GM04504 (cell line): ENCODE measurements at places on chromosomes 12 and 14.

DNA sequence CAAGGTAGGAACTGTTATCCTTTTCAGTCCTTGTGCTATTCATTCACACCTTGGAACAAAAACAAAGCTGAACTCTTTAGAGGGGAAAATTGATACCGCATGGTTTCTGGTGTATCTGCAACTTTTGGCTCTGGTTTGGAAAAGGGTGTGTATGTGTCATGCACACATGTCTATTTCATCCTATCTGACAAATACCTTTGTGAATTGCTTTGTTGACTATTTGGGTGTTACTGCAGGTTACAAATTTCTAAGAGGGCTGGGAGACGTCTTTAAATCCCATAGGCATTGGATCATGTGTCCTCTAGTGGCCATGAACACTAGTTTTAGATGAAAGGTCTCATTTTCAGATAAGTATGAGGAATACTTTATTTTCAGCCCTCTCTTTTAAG is 59.9 kb upstream of the IFNG-AS1 start:
- no peak for DNase-seq

- DNase-seq = no peak
Observed at GRCh38 chr12:69243099-69244084, 4.0 kb downstream of the CPSF6 start.

DNA sequence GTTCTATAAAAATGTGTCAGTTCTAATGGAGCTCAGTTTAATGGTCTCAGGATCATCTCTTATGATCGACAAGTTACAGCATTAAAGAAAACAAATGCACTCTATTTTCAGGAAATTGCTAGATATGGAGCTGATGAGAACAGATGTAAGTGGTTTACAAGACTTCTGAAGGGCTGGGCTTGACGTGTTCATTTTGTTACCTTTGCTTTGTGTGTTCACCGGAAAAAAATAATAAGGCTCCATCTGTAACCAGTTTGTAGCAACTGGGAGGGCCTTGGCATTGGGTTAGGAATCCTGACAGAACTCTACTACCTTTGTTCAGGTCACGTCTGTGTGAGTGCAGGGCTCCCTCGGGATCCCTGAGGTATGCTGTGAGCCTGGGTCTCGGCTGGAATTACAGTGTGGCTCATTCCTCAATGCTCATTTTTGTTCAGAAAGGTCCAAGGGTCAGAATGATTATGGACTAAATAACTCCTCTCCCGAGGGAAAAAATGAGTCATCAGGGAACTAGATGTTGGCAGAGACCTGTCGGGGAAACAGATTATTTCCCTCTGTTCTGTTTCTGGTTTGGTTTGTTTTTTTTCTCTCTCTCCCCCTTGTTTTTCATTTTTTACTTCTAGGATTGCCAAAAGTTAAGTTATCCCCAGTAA is 158.0 kb downstream of the SLC5A8 start:
- peak; percentile 87 for DNase-seq

- DNase-seq = no peak
Observed at GRCh38 chr14:23357261-23357660, 4.6 kb upstream of the SLC22A17 start.

GRCh38 chr14:99034711-99035171 is 237.3 kb downstream of the BCL11B start:
- DNase-seq = no peak

GRCh38 chr14:40280652-40281051 is 848.4 kb upstream of the FBXO33 start:
- DNase-seq = no peak

DNA sequence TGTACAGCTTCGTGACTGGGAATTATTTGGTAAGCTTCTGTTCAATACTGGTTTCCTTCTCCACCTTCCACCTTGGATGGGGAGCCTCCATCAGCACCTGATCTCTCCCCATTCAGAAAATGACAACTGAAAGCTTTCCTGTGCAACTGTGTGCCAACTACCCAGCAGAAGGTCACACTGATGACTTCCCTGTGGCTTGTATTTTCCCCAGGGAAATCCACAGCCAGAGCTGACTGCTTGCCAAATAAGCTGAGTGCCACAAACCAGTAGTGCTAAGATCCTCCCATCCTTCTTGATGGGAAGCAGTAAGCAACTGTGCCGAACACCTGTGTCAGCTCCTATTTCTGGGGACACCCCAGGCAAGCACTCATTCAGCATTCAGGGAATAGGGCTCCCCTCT is 257.2 kb upstream of the SOX5 start:
- no peak for DNase-seq

GRCh38 chr12:43316520-43316919 is 235.5 kb downstream of the ADAMTS20 start:
- no peak for DNase-seq

DNA sequence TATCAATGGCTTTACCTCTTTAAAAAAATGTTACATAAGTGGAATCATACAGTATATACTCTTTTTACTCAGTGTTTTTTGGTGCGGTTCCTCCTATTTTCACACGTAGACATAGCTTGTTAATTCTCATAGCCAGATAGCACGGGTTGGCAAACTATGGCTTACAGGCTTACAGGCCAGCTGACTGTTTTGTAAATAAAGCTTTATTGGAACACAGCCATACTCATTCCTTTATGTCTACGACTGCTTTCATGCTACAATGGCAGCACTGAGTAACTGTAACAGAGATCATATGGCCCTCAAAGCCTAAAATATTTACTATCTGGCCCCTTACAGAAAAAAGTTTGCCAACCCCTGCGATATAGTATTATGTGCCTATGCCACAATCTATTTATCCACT is 5.8 kb upstream of the DAAM1 start:
- no peak for DNase-seq

DNA sequence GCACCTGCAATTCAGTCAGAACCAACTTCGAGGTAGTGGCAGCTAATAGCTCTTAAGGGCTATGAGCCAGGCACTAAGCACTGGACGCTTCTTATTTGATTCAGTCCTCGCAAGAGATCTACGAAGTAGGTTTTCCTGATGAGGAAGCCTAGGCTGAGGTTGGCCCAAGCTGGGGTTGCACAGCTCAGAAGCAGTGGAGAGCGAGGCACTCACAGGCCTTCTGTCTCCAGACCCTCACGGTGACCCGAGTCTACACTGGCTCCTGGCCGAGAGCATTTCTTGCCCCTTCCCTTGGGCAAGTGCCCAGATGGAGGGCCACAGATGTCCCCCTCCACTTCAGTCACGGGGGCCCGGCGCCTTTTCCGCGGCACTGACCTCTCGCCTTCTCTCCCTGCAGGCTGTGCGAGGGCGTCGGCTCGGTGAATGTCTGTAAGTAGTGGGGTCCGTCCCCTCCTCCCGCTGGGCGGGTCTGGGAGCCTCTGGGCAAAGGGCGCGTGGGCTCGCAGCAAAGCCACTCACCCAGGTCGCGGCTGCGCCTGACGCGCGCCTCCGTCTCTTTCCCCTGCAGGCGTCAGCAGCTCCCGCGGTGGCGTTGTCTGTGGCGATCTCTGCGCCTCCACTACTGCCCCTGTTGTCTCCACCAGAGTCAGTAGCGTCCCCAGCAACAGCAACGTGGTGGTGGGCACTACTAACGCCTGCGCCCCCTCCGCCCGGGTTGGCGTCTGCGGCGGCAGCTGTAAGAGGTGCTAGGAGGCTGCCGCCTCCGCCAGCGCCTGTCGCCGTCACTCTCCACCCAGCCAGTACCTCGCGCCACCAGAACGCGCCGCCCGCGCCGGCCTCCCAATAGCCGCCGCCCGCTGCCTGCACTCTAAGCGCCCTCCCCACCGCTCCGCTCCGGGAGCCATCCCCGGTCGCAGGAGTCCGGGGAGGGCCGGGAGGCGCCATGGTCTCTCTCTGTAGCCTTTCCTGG is 13.1 kb downstream of the KRT83 start:
- no peak for DNase-seq

- DNase-seq = no peak
Observed at GRCh38 chr12:107134558-107134957, 41.2 kb upstream of the CRY1 start.

- DNase-seq = no peak
Observed at GRCh38 chr12:31832740-31833729, 104.2 kb upstream of the AMN1 start.

DNA sequence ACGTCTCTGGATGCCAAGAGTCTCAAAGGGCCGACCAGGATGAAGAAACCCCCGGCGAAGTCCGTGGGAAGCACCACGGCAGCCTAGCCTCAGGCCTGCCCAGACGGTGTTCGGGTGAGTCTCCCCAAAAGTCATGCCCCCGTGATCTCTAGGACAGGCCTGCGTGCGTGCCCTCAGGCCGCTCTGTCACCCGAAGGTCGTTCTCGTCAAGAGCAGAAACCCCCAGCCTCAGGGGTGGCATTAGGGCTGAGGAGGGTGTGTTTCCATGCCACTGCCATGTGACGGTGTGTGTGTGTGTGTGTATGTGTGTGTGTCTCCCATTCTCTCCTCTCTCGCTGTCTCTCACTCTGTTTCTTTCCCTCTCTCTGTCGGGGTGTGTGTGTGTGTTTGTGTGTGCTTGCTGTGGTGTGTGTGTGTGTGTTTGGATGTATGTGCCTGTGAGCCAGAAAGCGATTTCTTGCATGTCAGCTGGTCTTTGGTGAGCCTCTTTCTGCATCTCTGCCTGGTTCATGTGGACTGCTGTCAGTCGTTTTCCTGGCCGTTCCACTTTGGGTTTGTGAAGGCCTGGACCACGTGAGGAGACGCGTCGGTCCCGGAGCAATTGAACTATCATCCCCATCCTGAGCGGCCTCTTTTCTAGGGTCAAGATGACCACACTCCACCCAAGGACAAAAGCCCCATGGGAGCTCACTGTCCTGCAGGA is 772.5 kb upstream of the ALG10B start:
- DNase-seq = no peak

DNA sequence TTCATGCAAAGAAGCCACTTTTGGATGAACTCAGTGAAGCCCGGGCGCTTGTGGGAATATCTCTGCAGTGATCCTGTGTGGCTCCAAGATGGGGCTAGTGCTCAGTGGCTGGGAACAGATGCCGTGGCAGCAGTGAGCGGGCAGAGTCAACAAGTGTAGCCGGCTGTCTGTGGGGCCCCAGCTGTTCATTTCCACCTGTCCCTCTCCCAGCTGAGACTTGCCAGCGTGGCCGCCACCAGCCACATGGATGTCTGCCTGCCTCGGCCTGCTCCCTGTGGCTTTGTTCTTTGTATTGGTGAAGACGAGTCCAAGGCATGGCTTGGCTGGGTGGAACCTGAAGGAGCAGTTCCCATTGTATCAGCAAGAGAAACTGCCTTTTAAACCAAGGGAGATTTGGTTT is 77.3 kb downstream of the NOS1 start:
- DNase-seq = no peak

GRCh38 chr14:67004521-67004920 is 184.7 kb upstream of the GARIN2 start:
- DNase-seq = peak; percentile 3

DNA sequence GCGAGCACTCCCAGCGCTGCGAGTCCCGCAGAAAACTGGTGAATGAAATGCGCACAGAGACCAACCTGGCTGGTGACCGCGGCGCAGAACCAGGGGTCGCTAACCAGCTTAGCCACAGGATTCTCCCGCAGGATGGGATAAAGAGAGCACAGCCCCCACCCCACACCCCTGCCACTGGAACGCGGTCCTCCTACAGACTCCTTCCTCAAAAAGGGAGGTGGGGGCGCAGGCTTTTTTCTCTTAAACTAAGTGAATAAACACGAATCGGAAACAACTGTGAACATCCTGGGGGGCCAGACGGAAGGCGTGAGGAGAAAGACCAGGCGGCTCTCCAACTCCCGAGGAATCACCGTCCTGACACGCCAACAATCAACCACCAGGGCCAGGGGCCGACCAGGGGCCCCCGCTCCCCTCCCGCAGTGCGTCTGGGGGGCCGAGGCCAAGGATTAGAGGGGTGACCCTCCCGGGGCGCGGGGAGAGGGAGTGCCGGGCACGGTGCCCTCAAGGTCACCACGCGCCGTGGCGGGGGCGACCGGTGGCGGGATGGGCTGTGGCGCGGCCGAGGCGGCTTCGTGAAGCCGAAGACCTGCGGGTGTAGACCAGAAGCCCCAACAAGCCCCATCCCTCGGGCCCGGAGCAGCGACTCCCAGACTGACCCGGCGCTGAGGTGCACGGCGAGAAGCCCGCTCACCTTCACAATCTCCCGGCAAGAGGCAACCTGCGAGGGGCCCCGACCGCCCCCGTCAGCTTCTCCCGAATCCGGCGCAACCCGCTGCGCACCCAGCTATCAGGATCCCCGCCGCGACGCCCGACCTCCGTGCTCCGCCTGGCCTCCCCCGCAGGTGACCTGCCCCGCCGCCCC is 704 bp downstream of the ATP2B1 start:
- DNase-seq = no peak

DNA sequence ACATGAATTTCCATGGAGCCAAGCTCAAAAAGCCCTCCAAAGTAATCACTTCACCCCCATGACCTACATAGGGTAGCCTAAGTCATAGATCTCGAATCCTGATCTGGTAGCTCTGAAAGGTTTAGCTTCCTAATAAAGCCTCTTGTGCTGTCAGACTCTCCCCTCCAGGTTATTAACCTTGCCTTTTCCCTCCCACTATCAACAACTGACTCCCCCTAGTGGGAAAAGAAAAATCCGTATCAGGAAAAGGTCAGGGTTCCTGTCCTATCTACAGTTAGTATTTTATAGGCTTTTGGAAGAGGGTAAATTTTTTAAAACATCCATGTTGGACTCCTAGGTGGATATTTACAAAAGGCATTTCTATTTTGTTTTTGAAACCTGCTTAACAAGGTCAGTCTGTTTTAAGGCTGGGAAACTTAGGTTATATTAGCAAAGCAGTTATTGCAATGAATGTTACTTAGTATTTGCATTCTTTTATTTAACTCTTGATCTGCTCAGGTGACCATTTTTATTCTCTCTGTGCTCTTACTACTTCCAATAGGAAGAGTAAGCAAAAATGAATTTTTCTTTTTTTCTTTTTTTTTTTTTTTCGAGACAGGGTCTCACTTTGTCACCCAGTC is 8.0 kb downstream of the YY1 start:
- no peak for DNase-seq

- no peak for DNase-seq
Observed at GRCh38 chr12:113077057-113077858, 20.7 kb downstream of the DTX1 start.

- no peak for DNase-seq
Observed at GRCh38 chr12:70049596-70050360, 193.5 kb upstream of the CNOT2 start.

GRCh38 chr12:121334513-121335343 is 17.5 kb downstream of the ANAPC5 start:
- DNase-seq = peak; percentile 49

DNA sequence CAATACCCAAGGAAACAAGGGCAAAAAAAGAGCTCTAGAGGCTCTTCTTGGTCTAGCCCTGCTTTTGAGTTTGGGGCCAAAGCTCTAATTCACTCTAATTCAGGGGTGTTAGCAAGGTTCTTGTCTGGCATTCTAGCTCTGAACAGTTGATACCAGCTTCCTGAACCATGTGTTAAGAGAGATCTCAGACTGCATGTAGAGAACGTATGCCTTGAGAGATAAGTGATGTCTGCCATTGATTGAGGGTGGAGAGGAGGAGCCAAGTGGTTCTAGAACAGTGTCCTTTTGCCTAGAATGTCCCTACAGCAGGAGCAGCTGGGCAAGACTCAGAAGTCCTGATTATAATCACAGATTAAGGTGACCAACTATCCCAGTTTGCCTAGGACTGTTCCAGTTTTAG is 18.2 kb upstream of the POC1B start:
- DNase-seq = no peak

- no peak for DNase-seq
Observed at GRCh38 chr12:101066489-101066888, 143.5 kb downstream of the SLC5A8 start.

- DNase-seq = no peak
Observed at GRCh38 chr12:116172224-116172849, 105.2 kb downstream of the MED13L start.

- peak; percentile 35 for DNase-seq
Observed at GRCh38 chr14:58072288-58073071, 79.5 kb downstream of the ARMH4 start.
